A549 (cell line): ENCODE measurements at places on chromosomes 3 and 15. TPM values are rescaled to one million over a fixed set of nuclear protein-coding genes. Genes with fewer than 3 reads are reported as not detected.

The UCN2 gene
- polyA plus RNA-seq: 14.1 to 15.9 TPM (median 15.6 TPM) in 3 replicates

The C2CD4A gene
- polyA plus RNA-seq: 0.10 to 0.32 TPM (median 0.21 TPM) in 3 replicates

The SOX14 gene
- not detected in 3 replicates for polyA plus RNA-seq

The USP13 gene
- polyA plus RNA-seq: 7.5 to 8.7 TPM (median 7.6 TPM) in 3 replicates

The VEPH1 gene
- polyA plus RNA-seq: 0.04 to 0.09 TPM in 2 of 3 replicates, not detected in the other

The ANKRD34C gene
- polyA plus RNA-seq: not detected in 3 replicates

GRCh38 chr3:186613637-186614265, 891 bp downstream of the AHSG start:
- DNase-seq: no peak

GRCh38 chr15:91171334-91171733, 71.3 kb downstream of the SV2B start:
- no peak for DNase-seq

DNA sequence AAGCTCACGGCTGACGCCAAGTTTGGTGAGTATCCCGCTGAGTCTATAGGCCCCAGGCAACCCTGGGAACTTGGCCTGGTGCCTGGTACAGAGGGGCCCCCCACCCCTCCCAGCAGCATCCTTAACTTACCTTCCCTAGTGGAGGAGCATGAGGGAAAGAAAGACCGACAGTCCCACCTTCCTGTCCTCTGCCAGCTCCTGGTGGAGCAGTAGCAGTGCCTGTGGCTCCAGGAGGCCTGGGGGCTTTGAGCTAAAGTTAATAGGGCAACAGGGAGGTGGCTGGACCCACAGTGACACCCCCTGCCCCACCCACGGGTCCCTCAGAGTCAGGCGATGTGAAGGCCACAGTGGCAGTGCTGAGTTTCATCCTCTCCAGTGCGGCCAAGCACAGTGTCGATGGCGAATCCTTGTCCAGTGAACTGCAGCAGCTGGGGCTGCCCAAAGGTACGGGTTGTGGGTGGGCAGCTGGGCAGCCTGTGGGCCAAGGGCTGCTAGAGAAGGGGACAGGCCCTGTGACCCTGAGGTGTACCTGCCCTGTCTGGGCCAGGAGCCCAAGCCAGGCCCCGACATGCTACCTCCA, 2.9 kb downstream of the COMMD4 start:
- DNase-seq: no peak

- no peak for DNase-seq
Measured at GRCh38 chr3:185399737-185400667, 37.1 kb downstream of the MAP3K13 start.

DNA sequence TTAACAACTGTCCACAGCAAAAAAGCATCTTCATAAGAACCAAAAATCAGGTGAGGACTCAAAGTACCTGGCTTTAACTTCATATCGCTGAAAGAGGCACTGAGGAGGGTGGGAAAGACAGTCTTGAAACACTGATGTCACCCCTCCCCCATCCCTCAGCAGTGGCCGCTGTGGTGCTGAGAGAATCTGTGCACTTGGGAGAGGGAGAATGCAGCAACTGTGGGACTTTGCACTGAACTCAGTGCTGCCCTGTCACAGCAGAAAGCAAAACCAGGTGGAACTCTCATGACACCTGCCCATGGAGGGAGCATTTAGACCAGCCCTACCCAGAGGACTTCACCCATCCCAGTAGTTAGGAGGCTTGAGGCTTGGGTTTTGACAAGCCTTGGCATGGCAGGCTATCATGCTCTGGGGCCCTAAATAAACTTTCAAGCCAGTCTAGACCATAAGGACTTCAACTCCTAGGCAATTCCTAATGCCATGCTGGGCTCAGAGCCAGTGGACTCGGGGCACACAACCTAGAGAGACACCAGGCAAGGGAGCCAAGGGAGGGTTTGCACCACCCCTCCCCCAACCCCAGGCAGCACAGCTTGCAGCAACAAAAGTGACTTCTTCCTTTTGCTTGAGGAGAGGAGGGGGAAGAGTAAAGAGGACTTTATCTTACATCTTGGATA, 6.1 kb upstream of the ZSCAN2 start:
- DNase-seq: no peak

DNA sequence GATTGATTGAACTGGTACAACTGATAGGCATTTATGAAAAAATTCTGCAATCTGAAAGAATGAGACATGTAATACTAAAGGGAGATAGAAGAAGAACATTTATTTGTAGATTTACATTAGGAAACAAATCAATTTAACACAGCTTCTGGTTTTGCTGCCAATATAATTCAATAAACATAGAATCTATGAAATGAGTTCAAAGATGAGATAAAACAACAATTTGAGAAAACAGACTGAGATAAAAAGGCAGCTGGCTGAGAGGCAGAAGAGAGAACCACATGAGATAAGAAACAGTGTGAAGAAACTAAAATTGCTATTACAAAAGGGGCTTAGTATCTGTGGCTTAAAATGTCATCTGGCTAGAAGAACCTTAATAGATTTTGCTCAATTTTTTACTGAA, 176.6 kb downstream of the PYDC2 start:
- DNase-seq: no peak

- no peak for DNase-seq
Measured at GRCh38 chr3:64379221-64379620, 154.0 kb upstream of the PRICKLE2 start.

- DNase-seq: no peak
Measured at GRCh38 chr15:38378161-38378560, 75.8 kb upstream of the FAM98B start.

- no peak for DNase-seq
Measured at GRCh38 chr15:28990390-28990789, 104.6 kb downstream of the APBA2 start.

- no peak for DNase-seq
Measured at GRCh38 chr15:55661428-55661827, 73.3 kb upstream of the PYGO1 start.

DNA sequence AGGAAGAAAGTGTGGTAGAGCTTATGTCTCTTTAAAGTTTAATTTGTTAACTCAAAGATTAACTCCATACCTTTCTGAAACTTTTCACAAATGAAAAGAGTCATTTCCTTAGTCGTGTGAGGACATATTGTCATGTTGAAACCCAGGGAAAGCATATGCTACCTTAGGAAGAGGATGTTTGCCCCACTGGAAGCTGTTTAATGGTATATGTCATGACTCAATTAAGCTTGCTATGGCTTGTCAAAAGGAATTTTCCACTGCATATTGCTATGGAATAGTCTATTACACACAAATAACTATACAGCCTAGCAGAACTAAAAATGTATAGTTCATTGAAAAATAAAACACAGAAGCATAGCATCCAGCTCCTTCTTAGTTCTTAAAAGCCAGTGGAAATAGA, 69.9 kb downstream of the NSUN3 start:
- no peak for DNase-seq

- no peak for DNase-seq
Measured at GRCh38 chr3:52488746-52489145, 6.4 kb upstream of the STAB1 start.

DNA sequence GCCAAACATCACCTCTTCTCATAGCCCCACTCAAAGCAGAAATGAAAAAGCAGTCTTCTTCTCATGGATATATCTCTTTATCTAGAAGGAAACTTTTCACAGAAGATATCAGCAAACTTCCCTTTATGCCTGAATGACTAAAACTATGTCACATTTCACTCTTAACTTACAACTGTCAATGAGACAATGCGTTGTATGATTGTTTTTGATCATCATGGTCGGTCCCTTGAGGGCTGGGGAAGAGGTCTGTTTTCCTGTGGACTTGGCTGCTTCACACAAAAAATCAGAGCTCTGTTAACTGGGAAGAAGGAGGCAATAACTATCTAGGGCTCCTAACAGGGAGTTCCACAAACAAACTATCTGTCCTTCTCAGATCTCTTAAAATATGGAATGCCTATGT, 5.1 kb downstream of the NLGN1 start:
- DNase-seq: no peak

GRCh38 chr3:123337226-123337625, 111.7 kb downstream of the ADCY5 start:
- DNase-seq: no peak

GRCh38 chr15:91308199-91308598, 208.1 kb downstream of the SV2B start:
- no peak for DNase-seq

DNA sequence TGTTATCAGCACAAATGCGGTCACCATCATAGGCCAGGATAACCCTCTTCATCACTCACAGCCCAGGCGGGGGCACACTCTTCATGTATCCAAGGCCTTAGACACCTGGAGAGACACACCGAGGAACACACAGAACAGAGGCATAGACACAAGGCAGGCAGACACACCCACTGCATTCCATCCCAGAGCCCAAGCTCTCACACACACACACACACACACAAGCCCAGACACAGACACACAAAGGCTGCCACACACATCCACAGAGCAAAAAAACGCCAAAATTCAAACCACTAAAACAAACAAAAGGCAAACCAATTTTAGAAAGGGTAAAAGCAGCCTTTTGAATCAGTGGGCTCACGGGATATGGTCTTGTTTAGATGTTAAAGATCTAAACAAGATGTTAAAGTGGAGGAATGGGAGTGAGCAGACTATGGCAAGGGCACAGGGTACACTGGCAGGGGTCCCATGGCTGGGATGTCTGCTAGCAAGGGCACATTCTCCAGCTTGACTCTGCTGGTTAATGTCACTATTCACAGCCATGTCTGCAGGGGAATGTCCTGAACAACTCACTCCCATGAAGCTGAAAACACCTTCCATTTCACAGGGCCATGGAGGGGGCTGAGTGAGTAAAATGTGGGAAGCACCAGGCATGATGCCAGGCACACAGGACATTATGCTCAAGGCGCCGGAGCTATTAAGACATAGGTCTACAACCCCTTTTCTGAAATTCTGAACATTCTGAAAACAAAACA, 14.9 kb upstream of the CRABP1 start:
- no peak for DNase-seq

DNA sequence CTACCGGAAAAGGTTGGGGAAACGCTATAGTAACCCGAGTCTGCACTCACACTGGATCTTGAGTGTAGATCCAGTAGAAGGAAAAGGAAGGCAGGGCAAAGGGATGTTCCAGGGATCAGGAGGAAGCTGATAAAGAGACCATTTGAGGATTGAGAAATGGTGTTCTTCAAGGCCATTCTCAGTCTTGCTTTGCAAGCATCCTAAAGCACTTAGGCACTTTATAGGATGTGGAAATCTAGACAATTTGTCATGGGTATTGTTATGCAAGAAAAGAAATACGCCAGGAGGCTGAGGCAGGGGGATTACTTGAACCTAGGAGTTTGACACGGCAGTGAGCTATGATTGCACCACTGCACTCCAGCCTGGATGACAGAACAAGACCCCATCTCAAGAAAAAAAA, 13.2 kb upstream of the SCAMP5 start:
- DNase-seq: no peak

DNA sequence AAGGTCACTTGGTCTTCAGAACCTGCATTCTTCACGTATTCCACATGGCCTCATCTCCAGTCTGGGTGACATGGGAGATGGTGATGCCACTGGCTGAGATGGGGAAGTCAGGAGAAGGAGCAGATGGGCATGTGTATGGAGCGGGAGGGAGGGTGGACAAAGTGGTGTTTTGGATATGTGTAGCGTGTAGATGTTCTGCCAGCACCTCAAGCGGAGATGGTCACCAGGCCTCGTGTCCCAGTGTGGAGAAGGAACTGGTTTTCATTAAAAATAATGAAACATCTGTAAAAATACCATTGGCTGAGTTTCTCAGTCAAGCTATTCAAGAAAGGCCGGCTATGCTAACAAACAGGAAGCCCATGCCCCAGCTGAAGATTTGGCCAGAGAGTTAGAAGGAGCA, 26.2 kb downstream of the LARP6 start:
- no peak for DNase-seq

DNA sequence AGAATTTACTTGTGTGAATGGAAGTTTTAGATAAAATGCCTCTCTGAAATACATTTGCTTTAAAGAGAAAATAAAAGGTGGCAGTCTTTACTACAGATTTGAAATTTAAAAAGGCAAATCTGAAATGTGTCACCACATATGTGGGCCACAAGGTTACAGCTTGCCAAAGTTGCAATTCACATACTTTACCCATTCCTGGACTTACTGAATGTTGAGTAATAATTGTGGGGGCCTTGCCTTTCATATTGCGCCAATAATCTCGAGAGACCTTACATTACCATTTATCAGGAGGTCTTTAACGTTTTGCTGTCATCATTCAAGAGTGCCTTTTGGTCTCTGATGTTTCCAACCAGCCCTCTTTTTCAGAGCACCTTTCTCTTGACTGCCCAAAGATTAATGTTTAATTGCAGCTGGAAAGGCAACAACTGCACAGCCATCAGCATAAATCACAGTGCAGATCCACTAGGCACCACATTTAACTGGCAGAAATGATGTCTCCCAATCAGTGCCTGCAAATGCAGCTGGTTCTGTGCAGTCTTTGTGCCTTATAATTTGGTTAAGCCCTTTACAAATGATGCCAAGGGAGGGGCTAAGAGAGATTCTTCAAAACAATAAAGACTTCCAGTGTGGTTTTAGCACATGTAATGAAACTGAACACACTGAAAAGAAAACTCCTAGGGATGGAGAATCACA, 206.8 kb downstream of the MAGI1 start:
- DNase-seq: no peak

- no peak for DNase-seq
Measured at GRCh38 chr15:92788196-92788595, 111.9 kb upstream of the CHD2 start.

DNA sequence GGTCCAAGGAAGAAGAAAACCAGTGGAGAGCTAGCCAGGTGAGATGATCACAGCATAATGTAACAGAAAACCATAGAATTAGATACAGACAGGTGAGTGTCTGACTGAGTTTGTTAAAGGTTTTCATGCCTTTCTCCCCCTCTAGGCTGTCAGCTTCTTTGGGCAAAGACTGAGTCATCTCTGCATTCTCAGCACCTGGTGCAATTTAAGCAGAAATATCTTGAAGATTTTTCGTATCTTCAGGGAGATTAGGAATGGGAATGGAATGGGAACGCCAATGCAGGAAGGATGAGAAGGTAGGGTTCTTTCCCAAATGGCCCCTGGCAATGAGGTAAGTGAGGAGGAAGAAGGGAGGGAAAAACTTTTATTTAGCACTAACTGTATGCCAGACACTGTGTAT, 122.0 kb upstream of the SLC7A14 start:
- no peak for DNase-seq

GRCh38 chr3:95148107-95148506, 1085.2 kb downstream of the NSUN3 start:
- DNase-seq: no peak

- DNase-seq: peak; percentile 77
Measured at GRCh38 chr3:196339493-196340254, 1.5 kb upstream of the TM4SF19 start.

GRCh38 chr3:7646851-7647250, 785.9 kb downstream of the GRM7 start:
- DNase-seq: no peak
